ENCODE measurements at places on chromosomes 2 and 18.

DNA sequence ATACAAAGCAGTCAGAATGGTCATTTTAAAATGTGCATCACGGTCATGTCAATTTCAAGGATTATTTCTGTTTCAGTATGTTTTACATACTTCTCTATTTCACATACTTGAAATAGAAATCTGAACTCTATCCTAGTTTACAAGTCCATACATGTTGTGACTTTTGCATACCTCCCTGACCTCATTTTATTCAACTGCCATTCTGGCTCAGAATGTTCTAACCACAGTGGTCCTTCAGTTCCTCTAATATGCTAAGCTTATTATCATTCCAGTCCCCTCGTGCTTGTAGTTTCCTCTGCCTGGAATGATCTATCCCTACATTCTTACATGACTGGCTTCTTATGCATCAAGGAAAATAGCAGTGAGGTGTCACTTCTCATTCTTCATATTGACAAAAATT is 295.6 kb downstream of the KIAA1328 start:
- DNase-seq: no peak

DNA sequence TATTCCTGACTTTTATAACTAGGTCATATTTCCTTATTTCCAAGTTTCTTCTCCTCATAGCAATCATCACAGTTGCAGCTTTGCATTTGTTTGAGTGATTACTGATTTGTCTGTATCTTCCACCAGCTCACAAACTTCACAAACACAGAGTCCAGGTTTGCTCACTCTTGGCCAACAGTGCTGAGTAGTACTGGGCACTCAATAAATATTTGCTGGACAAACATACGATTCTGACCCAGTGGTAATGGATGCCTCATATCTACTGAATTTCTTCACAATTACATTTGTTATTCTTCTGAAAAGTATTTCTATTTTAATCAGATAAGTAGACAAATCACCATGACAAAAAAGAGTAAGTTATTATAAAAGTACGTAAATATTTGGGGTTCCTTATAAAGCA is 516.3 kb downstream of the TDRD15 start:
- no peak for DNase-seq

- DNase-seq: no peak
Measured at GRCh38 chr18:26826656-26827235, 38.8 kb downstream of the AQP4 start.

- DNase-seq: no peak
Measured at GRCh38 chr2:226903179-226903578, 67.3 kb downstream of the RHBDD1 start.

DNA sequence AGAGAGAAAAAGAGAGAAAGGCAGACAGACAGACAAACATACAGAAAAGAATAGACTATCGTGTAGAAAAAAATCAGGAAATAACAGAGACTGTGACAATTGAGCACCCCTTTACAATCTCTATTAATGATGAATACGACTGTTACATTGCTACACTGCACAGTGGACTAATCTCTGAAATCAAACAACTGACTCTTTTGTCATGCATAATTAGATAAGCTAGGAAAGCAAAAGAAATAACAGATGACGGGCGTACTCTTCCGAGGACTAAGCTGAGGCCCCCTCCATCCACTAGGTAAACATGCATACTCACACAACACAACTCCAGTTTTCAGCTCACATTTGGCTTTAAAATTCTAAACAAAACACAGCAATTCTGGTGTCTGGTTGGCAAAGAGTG is 267.0 kb downstream of the NOL4 start:
- no peak for DNase-seq

DNA sequence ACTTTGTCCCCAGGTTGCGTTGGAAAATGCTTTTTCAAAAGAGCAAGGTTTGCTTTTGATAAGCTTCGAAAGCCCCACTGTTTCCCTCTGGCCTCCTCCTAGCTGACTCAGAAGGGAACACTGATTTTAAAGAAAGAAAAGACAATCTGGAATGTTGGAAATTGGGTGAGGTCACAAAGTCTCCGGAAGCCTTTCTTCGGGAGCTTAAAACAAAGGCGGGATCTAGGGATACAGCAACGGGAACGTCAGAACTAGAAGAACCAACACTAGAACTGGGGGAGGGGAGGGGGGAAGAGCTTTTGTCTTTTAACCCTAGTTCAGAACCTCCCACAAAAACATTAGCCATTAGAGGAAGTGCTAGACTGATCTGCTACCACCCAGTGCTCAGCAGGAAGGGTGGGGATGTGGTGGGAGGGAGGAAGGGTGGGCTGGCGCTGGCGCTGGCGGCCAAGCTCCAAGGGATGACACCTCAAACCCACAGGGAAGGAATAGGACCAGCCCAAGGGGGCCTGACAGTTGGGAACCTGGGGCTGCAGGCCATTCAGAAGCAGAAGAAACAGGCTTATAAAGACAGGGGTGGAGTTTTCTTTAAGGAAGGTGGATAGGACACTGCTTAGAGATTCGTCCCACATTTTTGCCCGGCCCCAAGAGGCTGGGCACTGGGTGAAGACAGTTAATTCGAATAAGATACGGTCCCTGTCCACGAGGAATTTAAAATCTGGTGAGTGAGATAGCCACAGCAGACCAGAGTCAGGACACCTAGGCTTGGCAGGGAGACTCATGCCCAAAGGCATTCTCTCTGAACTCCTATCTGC is 1.7 kb downstream of the TMSB10 start:
- no peak for DNase-seq

GRCh38 chr2:181241366-181241765 is 215.8 kb upstream of the ITGA4 start:
- no peak for DNase-seq

DNA sequence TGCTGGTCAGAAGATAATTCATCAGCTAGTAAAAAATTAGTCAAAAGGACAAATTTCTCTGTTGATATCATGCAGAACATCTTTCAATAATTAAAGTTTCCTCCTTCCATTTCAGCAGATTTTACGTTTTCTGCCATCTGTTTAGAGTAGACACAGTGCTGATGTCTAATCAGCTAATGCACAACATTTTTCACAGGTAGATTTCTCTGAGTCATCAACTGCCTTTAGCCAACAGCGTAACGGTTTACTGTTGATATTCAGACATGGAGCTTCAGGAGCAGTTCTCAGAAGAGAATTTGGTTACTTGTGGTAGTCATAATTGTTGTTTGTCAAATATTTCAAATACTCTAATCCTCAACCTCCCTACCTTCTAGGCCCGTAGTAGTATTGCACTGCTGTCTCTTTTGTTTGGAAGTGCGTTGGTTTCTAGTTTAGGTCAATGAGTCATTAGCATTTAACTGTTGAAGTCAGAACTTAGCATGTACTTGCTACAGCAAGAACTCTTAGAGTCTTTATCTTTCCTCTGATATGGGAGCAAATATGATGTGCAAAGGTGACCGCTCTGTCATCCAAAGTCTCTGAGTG is 86.8 kb upstream of the TFPI start:
- DNase-seq: no peak

- no peak for DNase-seq
Measured at GRCh38 chr2:134773335-134773734, 54.5 kb upstream of the TMEM163 start.

DNA sequence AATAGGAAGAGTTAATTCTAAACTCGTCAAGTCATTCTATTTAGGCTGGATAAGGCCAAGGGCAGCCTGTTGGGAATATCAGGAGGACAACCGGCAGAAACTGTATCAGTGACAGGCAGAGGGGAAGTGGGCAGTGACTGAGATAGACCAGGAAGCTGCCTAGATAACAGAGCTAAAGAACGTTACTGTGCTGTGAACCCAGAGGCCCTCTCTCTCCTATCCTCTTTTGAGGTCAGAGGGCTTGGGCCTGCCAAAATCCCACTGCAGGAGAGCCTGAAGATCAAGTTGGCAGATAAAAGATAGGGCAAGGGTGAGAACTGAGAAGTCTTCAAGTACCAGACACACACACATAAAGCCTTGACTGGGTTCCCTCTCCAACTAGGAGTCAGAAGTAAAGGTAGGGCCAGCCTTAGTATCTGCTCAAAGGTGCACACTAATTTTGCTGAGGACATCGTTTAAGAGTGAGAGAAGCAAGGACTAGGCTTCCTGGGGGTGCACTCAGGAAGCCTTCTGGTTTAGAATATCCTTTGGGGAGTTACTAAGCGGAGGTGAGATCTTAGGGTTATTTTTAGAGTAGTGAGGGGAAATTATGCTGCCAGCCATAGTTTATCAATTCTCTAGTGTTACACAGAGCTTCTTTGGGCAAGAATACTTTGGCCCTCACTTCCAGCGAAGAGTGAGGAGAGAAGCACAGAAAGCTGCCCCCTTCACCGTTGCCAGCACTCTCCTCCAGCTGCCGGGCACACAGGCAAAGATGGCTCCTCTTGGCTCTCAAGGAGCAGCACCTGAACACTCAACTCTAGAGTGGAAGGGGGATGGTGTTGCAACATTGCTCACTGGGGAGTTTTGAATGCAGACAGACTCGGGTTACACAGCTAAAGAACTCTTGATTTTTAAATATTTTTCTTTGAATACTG is 9.8 kb downstream of the CAVIN2 start:
- DNase-seq: no peak

- DNase-seq: peak; percentile 15
Measured at GRCh38 chr2:144595686-144596072, 75.8 kb upstream of the ZEB2 start.

GRCh38 chr2:45141883-45142866 is 132.9 kb upstream of the SIX2 start:
- no peak for DNase-seq

- DNase-seq: no peak
Measured at GRCh38 chr18:55351241-55351691, 236.7 kb downstream of the TCF4 start.

DNA sequence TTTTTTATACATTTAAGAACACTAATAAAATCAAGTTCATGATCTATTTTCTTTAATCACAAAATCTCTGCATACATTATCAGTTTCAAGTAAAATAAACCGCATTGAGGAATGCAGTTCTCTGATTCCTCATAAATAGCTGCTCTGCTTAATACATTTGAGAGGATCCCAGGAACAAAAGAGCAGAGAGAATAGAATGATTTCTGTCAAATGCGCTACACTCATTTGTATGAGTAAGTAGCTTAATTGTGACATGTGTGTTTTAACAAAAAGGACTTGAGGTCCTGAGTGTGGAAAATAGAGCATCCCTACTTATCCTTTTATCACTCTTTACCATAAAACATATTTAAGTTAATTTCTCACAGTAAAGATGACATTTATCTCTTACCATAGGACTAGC is 134.0 kb downstream of the PID1 start:
- DNase-seq: no peak

- no peak for DNase-seq
Measured at GRCh38 chr2:69703189-69703588, 38.7 kb upstream of the ANXA4 start.

All from NCI-H1048 (cell line).